ENCODE measurements at places on chromosomes 3 and 15.

DNA sequence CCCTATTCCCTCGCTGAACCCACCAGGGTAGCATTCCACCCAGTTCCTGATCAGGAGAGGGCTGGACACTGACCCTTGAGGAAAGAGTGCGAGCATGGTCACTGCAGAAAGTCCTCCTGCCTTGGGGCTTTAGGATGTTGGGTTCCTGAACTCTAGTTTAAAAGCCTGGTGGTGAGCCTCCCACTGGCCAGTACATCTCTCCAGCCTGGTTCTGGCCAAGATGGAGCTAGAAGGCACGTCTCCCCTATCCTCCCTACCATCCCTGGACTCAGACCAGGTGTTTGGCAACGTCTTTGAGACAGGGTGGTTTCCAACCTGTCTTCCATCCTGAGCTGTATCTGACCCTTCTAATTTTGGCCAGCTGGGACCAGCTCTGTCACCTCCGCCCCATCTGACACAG, 31.4 kb downstream of the NBEAL2 start:
- DNase-seq = no peak

- no peak for DNase-seq
Observed at GRCh38 chr3:184082465-184082864, 14.4 kb upstream of the HTR3E start.

DNA sequence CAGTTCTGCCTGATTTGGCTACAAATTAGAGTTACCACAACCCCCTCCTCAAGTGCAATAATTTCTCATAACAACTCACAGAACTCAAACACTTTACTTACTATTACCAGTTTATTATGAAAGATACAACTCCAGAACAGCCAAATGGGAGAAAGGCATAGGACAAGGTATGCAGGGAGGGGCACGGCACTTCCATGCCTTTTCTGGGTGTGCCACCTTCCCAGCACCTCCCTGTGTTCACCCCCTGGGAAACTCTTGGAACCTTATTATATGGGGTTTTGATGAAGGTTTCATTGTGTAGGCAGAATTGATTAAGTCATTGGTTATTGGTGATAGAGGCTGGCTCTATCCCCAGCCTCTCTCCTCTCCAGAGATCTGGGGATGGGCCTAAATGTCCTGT, 66.6 kb upstream of the RAP2B start:
- no peak for DNase-seq

GRCh38 chr15:39934397-39935071, 619 bp downstream of the EIF2AK4 start:
- peak; percentile 13 for DNase-seq

GRCh38 chr3:50318615-50319014, 3.9 kb downstream of the HYAL2 start:
- DNase-seq = no peak

DNA sequence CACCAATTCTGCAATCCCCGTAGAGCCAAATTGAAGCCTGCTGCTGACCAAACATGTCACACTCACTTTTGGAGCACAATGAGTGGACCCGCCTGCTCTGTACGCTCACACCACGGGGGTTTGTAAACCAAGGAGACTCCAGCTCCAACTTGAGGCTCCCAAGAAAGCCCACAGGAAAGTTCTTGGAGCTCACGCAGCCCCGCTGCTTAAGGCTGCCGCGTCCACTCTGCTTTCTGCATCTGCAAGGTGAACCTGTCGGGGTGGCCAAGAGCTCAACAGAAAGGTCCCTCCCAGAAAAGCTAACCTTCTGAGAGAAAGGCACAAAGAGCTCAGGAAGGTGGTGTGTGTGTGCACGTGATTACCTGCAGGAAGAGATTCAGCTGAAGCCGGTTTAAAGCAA, 94.9 kb downstream of the PCSK6 start:
- DNase-seq = no peak

DNA sequence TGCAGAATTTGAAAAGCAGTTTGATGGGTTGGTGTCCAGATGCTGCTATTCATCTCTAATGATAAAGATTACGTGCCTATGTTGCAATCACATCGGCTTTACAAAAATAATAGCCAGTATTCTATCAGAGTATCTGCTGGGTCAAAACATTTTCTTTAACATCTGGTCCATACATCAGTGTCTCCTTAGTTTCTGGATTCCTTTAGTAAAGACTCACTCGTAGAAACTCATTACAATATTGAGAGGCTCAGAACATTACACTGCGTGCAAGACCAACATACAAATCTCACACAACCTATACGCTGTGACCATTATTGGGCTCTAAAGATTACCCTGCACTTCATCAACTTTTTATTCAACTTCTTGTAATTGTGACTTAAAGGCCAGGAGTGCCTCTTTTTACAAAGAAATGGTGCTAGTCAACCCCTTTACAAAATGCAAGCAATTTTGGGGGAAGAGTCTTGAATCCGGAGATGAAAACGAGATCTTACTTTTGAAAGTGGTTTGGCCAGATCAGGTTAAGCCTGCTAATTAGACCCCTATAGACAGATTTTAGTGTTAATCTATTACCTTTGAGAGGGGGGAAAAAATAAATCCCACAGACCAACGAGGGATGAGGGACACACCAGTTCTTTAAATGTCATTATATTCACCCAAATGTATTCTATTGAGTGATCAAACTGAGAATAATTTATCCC, 2.9 kb downstream of the TRA2B start:
- DNase-seq = no peak

DNA sequence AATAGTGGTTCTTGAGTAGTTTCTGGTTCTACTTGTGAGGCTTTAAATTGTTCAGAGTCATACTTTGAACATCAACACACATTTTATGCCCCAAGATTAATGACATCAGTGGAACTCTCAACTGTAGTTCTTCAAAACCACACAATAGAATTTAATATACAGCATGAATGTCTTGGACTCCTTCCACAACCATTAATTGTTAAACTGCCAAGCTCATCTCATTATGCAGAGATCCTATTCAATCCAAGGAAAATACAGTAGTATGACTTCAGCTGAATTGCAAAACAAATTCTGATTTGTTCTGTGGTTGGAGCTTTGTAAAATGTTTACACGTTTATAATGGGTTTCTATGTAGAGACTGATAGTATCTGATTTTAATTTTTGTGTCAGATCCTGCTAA, 199.2 kb upstream of the SLC2A2 start:
- no peak for DNase-seq

DNA sequence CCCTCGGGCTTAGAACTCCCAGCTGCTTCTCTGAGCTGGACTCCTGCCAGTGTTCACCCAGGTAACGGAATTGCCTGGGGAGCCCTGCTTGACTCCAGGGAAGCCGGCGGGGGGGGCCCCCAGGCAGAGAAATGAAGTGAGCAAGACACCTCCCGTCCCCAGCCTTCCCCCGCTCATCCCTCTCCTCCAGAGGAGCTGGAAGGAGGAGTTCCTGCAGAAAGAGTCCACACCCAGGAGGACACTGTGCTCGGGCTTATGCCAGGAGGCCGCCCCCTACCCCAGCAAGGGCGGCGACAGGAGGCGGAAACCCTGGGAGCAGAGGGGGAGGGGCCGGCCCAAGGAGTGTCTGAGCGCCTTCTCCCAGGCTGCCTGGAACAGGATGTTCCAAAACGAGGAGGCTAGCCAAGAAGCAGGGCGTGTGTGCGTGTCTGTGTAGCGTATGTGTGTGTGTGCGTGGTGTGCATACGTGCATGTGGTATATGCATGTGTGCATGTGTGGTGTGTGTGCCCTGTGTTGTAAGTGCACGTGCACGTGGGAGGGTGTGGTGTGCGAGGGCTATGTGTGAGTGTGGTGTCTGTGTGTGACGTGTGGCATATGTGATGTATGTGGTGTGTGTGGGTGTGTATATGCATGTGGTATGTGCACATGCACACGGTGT, 511.3 kb downstream of the SHQ1 start:
- DNase-seq = no peak

- no peak for DNase-seq
Observed at GRCh38 chr3:15476378-15476777, 45.1 kb downstream of the COLQ start.

DNA sequence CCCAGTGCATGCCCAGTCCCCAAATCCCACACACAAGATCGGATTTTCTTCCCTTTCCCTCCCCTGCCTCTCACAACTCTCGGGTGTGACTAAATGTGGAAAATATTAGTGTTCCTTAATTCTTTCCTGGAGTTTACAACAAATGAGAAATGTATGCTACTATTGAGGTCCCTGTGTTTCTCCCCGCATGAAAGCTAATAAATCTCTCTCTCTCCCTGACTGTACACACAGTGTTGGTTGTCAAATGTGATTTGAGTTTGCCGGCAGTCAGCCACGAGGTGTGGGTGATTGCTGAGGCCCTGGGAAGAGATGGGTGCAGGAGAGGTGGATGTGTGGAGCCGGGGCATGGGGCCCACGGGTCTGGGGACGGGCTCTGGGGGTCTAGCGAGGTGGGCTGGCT, 161.4 kb upstream of the IQSEC1 start:
- DNase-seq = no peak

DNA sequence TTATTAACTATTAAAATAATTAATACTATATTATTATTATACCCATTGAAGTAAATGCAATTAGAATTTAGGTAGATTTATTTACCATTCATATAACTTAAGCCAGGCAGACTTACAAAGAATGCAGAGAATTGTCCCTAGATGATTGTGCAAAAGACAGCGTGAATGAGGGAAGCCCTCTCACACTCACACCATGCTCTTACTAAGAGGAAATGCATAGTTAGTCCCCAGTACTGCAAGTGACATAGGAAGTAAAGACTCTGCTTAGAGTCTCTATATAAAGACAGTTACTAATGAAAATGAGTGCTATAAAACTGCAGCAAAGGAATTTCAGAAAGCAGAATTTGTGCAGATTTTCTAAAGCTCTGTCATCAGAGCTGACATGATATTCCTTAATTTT, 270.4 kb downstream of the ZBBX start:
- no peak for DNase-seq
